ENCODE measurements at places on chromosomes 6 and 20. TPM values are rescaled to one million over a fixed set of nuclear protein-coding genes. Genes with fewer than 3 reads are reported as not detected.

TSPO2 gene
- not detected for total RNA-seq

VSX1 gene
- not detected for total RNA-seq

PHF20 gene
- 24.3 TPM for total RNA-seq

NHSL1 gene
- 34.8 TPM for total RNA-seq

COL10A1 gene
- not detected for total RNA-seq

SLC17A9 gene
- total RNA-seq = 0.28 TPM

PTCHD4 gene
- total RNA-seq = 3.6 TPM

PTPRK gene
- total RNA-seq = 74.5 TPM
